ENCODE measurements at places on chromosomes 4 and X.

DNA sequence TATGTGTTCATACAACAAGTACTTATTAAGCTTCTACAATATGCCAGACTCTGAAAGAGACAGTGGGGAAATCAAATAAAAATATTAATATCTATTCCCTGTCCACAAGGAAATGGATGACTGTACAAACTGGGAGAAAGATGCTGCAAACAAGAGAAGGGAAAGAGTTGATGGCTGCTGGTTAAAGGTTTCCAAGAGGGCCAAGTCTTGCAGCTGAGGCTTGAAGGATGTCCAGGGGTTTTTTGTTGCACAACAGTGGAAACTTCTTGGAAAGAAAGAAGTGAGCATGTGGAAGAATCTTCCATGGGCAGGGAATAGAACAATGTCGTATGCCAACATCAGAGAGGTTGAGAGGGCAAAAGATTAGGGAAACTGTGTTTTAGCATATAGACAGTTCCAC is 95.8 kb downstream of the MID1 start:
- no peak for DNase-seq

DNA sequence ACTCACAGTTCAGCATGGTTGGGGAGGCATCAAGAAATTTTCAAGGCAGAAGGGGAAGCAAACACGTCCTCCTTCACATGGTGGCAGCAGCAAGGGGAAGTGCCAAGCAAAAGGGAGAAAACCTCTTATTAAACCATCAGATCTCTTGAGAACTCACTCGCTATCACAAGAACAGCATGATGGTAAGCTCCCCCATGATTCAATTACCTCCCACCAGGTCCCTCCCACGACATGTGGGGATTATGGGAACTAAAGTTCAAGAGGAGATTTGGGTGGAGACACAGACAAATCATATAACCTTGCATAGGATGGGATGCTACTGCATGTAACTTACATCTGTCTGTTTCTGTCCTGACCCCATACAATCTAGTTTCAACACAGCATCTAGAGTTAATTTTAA is 511.8 kb upstream of the ARX start:
- no peak for DNase-seq

- DNase-seq: no peak
Measured at GRCh38 chr4:15213302-15213970, 211.2 kb downstream of the CPEB2 start.

GRCh38 chr4:184506527-184507121 is 32.3 kb upstream of the IRF2 start:
- DNase-seq: no peak

DNA sequence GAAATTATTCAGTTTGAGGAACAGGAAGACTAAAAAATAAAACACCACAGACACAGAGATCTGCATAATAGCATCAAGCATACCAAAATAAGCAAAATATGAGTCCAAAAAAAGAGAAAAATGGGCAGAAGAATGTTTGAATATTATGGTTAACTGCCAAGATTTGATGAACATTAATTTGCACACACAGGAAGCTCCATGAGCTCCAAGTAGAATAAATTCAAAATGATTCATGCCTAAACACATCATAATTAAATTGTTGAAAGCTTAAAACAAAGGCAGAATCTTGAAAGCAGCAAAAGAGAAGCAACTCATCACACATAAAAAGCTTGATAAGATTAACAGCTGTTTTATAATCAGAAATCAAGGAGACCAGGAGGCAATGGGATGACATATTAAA is 156.6 kb upstream of the ARSJ start:
- peak; percentile 46 for DNase-seq

DNA sequence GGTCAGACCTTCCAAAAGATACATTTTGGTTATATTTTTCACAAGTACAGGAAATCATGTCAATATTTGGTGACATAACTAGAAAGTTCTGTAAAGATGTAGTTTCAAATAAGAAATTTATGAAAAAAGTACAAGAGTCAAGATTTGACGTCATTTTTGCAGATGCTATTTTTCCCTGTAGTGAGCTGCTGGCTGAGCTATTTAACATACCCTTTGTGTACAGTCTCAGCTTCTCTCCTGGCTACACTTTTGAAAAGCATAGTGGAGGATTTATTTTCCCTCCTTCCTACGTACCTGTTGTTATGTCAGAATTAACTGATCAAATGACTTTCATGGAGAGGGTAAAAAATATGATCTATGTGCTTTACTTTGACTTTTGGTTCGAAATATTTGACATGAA is 536 bp downstream of the UGT2B7 start:
- no peak for DNase-seq

DNA sequence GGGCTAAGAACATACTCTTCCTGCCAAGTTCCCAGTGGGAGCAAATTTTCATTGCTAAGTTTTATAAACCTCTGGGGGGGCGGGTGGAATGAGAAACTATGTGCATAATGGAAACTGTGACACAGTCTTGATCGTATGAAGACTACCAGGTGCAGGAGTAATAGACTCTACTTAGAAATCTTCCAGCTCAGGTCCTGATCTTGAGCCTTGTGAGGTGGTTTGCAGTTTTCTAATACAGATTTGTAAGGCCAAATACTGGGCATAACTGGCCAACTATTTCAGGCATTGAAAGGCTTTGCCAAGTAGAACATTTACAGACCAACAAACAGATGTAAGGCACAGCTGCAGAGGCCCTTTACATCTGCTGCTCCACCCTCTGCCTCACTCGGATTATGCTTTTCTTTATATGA is 89.7 kb upstream of the CBR4 start:
- peak; percentile 42 for DNase-seq

- DNase-seq: peak; percentile 63
Measured at GRCh38 chr4:25367004-25367621, 9.9 kb upstream of the ANAPC4 start.

GRCh38 chr4:98394134-98394533 is 132.9 kb downstream of the RAP1GDS1 start:
- DNase-seq: no peak

DNA sequence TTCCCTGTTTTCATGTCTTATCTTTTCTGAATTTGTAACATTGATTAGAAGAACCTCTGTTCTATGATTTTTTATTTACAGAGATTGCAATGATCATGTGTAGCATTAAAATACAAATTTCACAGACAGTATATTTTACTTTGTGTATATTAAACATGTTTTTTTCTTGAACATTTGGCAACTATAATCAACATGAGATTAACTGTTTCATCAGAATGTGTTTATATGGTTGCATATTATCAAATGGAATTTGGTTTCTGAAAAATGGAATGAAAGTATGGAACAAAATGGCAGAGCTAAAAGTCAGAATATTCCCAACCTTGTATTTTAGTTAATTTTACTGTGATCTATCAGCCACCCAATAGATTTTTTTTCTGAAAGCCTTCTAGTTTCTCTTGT is 19.9 kb downstream of the ARSJ start:
- no peak for DNase-seq

DNA sequence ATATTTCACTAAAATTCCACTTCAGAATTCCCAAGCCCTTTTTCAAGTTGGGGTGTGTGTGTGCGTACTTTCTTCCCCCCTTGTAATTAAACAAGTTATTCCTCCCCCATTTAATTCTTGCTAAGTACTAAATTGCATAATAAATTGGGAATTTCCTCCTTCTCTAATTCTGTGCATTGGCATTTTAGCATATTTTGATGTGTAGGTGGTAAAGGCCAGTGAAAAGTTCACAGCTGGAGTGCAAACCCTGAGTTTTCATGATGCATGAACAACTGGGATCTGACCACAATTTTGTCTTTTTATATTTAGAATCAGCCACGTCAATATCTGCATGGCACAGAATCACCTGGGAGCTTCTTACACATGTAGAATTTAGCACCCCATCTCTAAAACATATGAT is 18.5 kb downstream of the ANXA3 start:
- no peak for DNase-seq

Data from endothelial cell of umbilical vein (primary cell).